Activated CD4-positive, alpha-beta T cell treated with anti-CD3 and anti-CD28 coated beads, Interleukin-2, amount 10 ng/mL, durations not matched to agents 7 days and 5 days (primary cell): ENCODE measurements at places on chromosomes 3 and 15. TPM values are rescaled to one million over a fixed set of nuclear protein-coding genes. Genes with fewer than 3 reads are reported as not detected.

Gene PLSCR2
- total RNA-seq, result not detected

GRCh38 chr15:57340682-57341259, 35.5 kb upstream of the CGNL1 start:
- no peaks in the 10 kb centered on the region for H3K36me3 ChIP-seq
- H3K27ac ChIP-seq, result no peak overlapping the region
- H3K4me3 ChIP-seq, result no peak overlapping the region

DNA sequence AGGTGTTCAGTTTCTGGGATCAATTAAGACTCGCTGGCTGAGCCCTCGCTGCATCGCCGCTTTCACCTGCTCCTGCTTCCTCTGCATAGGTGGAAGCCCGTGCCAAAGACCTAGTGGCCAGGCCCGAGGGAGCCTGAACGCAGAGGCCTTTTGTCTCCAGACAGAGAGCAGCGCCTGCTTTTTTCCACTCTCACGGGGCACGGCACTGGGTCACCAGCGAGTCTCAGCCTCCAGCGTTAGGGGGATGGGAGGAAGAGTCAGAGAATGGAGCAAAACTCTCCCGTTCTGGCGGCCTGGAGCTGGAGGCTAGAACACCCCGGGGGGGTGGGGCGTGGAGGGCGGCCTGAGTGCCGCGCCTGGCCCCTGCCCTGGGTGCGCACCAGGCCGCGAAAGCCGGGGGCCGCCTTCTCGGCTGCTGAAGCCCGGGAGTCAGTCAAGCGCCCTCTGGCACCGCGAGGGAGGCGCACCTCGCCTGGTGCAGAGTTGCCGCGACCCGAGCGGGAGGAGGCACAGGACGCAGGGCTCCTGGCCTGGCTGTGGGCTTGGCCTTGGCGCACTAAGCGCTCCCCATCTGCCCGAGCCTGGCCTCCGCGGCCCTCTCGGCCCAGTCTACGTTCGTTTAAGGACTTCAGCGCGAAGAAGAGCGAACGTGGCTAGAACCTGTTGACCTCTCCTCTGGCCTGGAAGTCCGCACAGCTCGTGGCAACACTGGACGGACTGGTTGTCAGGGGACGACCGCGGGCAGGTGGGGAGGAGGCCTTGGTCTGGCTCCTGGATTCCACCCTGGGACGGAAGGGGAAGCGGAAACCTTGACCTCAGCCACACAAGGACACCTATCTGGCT, 21.5 kb downstream of the NR2F2 start:
- H3K27me3 ChIP-seq, result peaks cover 70% of the 10 kb centered on the region
- peaks cover 9% of the 10 kb centered on the region for H3K4me1 ChIP-seq
- no peak overlapping the region for H3K4me3 ChIP-seq

- H3K36me3 ChIP-seq, result peaks cover 1% of the 10 kb centered on the region
- H3K27me3 ChIP-seq, result peaks cover 21% of the 10 kb centered on the region
- no peak overlapping the region for H3K4me3 ChIP-seq
- DNase-seq, result no peak
- no peak overlapping the region for H3K27ac ChIP-seq
These were observed 192.0 kb downstream of the ATP10A start for GRCh38 chr15:25671132-25671531.

DNA sequence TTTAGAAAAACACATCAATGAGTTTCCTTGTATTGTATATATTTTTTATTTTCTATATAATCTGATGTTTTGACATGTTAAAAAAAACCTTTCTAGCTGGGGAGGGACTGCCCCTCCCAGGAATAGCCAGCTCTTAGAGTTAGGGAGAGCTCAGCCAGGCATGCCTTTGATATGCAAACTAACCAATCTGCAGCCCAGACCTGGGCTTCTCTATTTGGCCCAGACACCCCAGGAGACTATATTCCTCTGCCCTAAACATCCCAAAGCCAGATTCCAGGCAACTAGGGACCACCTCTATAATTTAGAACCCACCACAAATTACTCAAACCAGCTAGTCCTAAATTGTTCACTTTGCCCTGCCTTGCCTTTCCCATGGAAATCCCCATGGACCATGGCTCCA, 390.9 kb upstream of the ADAMTS9 start:
- no peaks in the 10 kb centered on the region for H3K4me1 ChIP-seq
- no peak for DNase-seq
- no peaks in the 10 kb centered on the region for H3K36me3 ChIP-seq
- no peak overlapping the region for H3K27ac ChIP-seq
- H3K4me3 ChIP-seq, result no peak overlapping the region
- no peaks in the 10 kb centered on the region for H3K27me3 ChIP-seq

DNA sequence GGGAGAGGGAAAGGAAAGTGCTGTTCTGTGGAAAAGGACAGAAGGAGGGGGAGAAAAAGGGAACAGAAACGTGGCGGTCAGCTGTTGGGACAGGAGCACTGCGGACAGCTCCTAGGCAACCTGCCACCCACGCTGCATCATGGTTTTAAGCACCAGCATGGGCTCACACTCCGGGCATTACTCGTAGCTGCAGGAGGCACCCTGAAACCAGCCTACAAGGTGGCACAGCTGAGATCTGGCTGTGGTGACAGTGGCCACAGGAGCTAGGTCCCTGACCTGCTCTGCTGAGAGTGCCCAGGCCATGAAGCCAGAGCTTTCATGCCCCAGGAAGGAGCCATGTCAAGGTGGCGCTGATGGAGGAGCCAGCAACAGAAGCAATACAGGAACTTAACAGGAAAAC, 161.4 kb upstream of the ST8SIA2 start:
- no peaks in the 10 kb centered on the region for H3K4me1 ChIP-seq
- no peak for DNase-seq
- H3K36me3 ChIP-seq, result no peaks in the 10 kb centered on the region
- no peak overlapping the region for H3K4me3 ChIP-seq

DNA sequence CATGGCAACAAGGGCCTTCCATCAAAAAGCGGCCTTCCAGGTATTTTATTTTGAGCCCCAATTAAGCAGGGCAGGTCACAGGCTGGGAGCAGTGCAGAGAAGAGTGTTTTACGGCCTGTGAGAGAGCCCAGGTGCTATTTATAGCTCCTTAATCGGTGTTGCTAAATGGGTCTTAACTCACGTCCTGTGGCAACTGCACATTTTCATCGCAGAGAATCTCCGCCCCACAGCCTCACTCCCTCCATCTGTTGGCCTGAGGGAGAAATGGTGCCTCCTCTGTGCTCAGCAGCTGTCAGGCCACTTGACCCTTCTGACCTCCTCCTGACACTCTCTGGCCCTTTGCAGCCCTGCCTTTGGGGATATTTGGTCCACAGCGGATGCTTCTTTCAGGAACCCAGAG, 58.6 kb downstream of the SPSB4 start:
- H3K27ac ChIP-seq, result no peak overlapping the region
- no peaks in the 10 kb centered on the region for H3K4me1 ChIP-seq
- H3K4me3 ChIP-seq, result no peak overlapping the region
- no peak for DNase-seq
- no peaks in the 10 kb centered on the region for H3K27me3 ChIP-seq
- H3K36me3 ChIP-seq, result no peaks in the 10 kb centered on the region

Gene ATP10A
- 62.4 TPM for total RNA-seq

DNA sequence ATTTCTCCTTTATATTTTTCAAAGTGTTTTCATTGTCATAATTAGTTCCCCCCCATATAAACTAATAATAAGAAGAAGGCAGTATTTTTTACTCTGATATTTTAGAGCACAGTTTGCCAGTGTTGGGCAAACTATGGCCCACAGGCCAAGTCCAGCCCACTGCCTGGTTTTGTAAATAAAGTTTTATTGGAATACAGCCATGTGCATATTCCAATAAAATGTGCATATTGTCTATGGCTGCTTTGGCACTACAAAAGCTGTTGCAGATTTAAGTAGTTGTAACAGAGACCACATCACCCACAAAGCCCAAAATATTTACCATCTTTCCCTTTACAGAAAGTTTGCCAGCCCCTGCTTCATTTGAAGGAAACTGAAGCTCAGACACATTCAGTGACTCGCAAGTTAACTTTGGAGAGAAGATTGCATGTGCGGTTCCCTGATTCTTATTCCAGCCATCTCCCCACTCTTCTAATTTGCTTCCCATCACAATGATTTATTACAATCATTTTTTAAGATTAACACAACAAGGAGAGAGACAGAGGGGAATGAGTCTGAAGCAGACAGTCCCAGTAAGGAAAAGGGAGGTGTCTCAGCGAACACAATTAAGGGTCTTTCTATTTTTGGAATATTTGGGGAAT, 48.9 kb downstream of the RFTN1 start:
- no peak overlapping the region for H3K27ac ChIP-seq
- DNase-seq, result no peak
- peaks cover 44% of the 10 kb centered on the region for H3K36me3 ChIP-seq

Gene TBCCD1
- total RNA-seq, result 14.6 TPM

Gene WNT7A
- total RNA-seq, result 0.29 TPM

Gene FMN1
- total RNA-seq, result 0.04 TPM

Gene PLXNA1
- total RNA-seq, result 3.9 TPM

- no peaks in the 10 kb centered on the region for H3K4me1 ChIP-seq
- DNase-seq, result no peak
- H3K27me3 ChIP-seq, result peaks cover 18% of the 10 kb centered on the region
- no peak overlapping the region for H3K27ac ChIP-seq
- H3K36me3 ChIP-seq, result no peaks in the 10 kb centered on the region
- no peak overlapping the region for H3K4me3 ChIP-seq
These were observed 27.2 kb downstream of the PLD1 start for GRCh38 chr3:171783086-171783485.

Gene HESX1
- not detected for total RNA-seq

DNA sequence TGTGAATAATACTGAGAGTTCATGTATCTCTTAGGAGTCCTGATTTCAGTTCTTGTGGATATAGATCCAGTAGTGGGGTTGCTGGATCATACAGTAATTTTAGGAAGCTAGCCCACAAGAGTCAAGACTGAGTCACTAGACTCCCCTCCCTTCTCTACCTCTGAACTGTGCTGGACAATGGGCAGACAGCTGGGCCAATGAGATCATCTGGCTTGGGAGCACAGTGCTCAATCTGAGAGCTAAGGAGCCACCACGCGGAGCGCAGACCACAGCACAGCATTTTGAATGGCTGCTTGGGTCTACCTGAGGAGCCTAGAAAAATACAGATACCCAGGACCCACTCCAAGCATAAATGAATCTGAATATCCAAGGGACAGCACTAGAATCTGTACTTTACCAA, 32.5 kb downstream of the WNT5A start:
- no peaks in the 10 kb centered on the region for H3K4me1 ChIP-seq
- no peaks in the 10 kb centered on the region for H3K36me3 ChIP-seq
- no peaks in the 10 kb centered on the region for H3K27me3 ChIP-seq

GRCh38 chr3:186802701-186803100, 3.6 kb downstream of the RFC4 start:
- H3K36me3 ChIP-seq, result peaks cover 47% of the 10 kb centered on the region
- H3K27ac ChIP-seq, result no peak overlapping the region
- DNase-seq, result no peak
- H3K27me3 ChIP-seq, result no peaks in the 10 kb centered on the region
